NCI-H1417 treated with DMSO at 0.1 percent for 48 hours (cell line): ENCODE measurements at places on chromosomes 7 and 10.

DNA sequence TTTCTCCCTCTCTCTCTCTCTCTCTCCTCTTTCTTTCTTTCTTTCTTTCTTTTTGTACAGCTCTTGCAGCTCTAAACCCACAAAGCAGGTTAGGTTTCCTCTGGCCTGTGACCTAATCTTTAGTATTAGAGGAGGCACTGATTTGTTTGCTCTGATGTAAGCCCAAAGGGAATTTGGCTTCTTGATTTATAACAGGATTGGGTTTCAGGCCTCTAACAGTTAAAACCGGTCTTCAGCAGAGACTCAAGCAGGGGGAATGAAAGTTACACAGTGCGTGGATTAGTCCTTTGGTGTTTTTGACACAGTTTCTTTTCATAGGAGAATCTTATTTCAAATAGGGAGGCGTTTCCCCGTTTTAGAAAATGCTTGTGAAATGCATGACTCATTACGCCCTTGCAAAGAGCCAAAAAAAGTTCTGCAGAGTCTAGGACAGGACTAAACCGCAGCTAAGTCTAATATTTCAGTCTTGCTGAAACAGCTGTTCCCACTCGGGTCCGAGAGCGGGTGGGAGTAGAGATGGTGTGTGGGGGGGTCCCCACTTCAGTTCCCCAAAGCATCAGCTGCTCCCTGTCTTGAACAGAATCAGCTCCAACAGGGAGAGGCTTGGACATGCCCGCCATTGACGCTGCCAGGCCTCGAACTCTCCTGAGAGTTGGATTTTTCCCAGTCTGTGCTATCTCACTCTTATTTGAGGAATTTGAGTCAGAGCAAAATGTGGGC lies 296.5 kb upstream of the PITRM1 start:
- DNase-seq = no peak

DNA sequence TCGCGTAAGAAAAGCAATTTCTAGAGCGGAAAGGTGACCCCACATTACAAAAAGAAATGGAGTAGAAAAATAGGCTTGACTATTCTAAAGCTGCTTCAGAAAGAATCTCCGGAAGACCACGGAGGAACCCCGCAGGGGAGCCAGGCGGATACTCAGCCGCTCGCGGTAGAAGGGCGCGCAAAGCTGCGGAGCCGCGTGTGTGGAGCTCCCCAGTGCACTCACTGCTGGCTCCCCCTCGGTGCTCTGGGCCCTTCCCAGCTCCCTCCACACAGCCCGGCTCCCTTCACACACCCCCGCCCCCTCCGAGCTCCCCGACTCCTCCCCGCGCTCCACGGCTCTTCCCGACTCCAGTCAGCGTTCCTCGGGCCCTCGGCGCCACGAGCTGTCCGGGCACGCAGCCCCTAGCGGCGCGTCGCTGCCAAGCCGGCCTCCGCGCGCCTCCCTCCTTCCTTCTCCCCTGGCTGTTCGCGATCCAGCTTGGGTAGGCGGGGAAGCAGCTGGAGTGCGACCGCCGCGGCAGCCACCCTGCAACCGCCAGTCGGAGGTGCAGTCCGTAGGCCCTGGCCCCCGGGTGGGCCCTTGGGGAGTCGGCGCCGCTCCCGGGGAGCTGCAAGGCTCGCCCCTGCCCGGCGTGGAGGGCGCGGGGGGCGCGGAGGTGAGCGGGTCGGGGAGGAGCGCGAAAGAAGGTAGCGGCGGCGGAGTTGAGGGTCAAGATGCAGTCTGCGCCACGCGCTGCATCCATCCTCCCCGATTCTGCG lies at the start of gene STEAP2:
Gene STEAP2, plus strand, starts transcription at position 350 of the 758 bp plus-strand sequence. CDS start 13,343 bp downstream, outside the sequence.
- peak; percentile 67 for DNase-seq

- no peak for DNase-seq
Measured at GRCh38 chr7:111998326-111998725, 207.9 kb downstream of the DOCK4 start.

DNA sequence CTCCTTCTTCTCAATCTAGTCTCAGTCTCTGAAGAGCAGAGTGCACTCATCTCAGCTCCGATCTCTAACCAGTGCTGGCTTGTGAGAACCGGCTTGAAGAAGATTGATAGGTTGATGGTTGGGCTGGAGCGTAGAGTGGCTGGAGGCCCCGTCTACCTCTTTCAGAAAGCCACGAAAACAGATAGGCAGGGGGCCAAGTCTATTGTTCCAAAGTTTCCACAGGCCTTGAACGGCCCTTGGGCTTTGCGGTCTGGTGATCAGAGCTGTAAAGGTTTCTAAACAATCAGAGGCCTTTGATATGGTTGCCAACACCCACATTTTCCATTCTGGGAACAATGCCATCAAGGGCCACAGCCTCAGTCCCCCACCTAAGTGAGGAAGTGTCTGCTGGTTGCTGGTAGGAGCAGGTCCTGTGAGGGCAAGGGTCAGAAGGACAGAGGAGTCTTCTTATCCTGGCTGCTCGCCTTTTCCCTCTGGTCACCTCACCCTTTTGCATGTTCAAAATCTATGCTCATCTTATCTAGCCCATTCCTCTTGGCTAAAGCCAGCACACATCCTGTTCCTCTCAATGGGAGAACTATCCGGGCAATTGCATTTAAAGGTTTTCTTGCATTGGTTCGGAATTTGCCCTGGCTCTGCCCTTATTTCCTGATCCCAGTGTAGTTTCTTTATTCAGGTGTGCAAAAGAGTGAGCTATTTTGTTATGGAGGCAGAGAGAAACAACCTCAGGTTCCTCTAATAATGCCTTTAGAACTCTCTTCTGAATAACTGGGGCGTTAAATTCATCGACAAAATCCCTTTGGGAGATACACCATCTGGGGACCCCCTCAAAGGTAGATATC lies 70.3 kb upstream of the KMT2E start:
- DNase-seq = no peak

GRCh38 chr10:131703541-131703940 lies 197.3 kb upstream of the PPP2R2D start:
- DNase-seq = no peak

- no peak for DNase-seq
Measured at GRCh38 chr10:29199941-29200679, 88.8 kb upstream of the LYZL1 start.

DNA sequence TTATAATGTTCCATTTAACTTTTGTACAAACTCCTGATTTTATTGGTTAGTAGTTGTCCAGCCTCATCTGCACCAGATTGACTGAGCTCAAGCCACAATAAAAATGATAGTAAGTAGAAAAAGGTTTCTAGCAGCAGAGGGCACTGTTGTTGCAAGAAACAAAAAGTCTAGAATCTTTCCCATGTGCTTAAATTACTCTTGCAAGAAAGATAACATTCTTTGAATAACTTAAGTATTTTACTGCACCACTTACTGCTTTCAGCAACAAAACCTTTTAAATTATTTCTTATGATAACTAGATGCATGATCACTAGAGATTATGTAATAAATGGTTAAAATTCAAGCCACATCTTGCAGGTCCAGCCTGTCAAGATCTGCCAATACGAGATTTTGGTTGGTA lies 27.0 kb downstream of the LMOD2 start:
- DNase-seq = peak; percentile 13

GRCh38 chr7:155163696-155164095 lies 93.6 kb downstream of the HTR5A start:
- DNase-seq = no peak

DNA sequence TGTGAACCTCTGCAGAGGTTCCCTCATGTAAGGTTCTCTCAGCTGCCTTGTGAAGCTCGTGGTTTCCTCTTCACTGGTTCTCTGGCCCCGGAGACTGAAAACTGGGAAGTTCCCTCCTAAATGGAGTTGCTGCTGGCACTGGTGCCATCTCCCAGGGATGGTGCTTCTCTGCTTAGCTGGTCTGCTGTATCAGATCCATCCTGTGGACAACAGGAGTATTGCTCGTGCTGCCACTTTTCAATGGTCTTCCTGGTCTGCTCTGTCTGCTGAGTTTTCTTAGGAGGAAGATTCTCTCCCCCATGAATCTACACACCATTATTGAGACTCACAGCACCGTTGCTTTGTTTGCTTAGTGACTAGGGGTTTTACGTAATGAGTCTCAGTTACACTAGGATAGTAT lies 247.8 kb downstream of the OTUD1 start:
- DNase-seq = no peak

GRCh38 chr10:32337350-32337749 lies 9.6 kb downstream of the EPC1 start:
- DNase-seq = no peak

DNA sequence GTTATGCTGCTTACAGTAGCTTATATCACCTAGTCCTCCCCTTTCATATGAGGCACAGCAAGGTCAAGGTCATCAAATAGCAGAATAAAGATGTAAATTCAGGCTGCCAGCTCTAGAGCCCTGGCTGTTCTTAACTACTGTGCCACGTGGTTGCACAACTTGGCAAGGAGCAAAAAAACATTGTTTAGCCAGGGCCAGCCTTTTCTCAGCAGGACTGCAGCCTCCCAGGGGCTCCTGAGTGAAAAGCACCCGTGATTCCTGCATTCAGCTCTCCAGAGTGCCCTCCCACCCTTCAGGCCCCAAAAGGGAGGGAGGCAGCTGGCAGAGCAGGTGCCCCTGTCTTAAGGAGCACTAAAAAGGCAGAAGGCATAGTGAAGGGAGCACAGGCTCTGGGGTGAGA lies 31.8 kb upstream of the TM9SF3 start:
- DNase-seq = no peak

- no peak for DNase-seq
Measured at GRCh38 chr10:24553051-24553612, 170.6 kb downstream of the ARHGAP21 start.

- no peak for DNase-seq
Measured at GRCh38 chr10:103806395-103807187, 48.8 kb downstream of the SH3PXD2A start.

- DNase-seq = no peak
Measured at GRCh38 chr10:12617191-12618175, 268.1 kb downstream of the CAMK1D start.

- no peak for DNase-seq
Measured at GRCh38 chr7:18570890-18571478, 75.4 kb downstream of the HDAC9 start.

DNA sequence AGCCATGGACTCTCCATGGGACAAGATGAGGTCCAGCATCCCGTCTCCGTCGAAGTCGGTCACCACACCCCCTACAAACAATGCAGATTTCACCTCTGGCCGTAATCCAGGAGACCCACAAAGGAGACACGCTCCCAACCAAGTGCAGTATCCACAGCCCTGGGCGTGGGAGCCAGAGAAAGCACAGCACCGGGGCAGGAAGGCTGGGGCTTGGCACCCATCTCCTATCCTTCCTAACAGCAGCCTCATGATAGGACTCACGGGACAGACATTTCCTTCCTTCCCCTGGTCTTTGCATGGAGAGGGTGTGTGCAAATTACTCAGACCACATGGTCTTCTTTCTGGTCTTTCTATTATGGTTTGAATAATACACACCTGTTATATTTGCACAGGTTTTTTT lies 46.3 kb downstream of the GOLGA7B start:
- DNase-seq = no peak

DNA sequence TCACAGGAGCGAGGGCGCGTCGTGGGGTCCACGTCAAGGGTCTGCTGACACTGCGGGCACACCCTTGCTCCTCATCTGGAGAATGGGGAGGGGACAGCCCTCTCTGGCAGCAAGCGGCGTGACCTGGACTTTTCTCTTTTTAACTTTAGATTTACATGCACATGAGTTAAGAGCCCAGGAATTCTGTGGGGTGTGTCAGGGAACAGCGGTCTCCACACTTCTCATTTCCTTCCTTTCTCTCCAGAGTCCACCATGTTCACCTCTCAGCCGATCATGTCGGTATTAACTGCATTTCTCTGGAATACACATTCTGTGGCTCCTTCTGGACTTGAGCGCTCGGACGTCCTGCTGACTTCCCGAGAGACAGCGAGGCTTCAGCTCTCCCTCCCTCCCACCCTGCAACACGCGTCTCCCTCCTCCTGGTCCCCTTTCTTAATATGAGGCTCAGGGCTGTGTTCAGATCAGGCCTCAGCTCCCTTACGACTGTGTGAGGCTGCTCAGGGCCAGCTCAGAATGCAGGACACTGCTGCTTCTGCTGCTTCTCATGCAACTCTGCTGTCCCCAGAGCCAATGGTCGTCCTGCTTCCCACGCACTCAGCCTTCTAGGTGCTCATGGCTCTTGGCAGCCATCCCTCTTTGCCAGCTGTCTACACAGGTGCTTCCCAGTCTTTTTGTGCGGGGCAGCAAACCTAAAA lies 261.3 kb downstream of the ELFN1 start:
- no peak for DNase-seq

DNA sequence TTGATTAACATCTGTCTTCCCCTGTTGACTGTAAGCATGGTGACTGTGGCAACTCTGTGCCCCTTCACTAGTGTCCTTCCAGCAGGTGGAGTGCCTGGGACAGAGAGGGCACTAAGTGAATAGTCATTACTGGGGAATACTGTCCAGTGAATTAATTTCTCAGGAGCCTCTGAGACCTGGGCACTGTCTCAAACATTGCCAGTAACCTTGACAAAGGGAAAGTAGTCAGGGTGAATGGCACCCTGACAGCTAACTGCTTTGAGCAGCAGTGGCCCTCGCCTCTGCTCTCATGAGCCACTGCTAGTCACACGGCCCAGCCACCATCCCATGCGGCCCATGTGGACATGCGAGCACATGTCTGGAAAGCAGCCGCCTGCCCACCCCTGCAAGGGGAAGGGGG lies 13.1 kb upstream of the GRB10 start:
- no peak for DNase-seq

GRCh38 chr7:27099453-27100370 lies 2.8 kb downstream of the HOXA2 start:
- no peak for DNase-seq

- DNase-seq = no peak
Measured at GRCh38 chr7:1598286-1598685, 28.5 kb upstream of the PSMG3 start.

- no peak for DNase-seq
Measured at GRCh38 chr7:130371046-130371445, 9.2 kb upstream of the CPA1 start.

DNA sequence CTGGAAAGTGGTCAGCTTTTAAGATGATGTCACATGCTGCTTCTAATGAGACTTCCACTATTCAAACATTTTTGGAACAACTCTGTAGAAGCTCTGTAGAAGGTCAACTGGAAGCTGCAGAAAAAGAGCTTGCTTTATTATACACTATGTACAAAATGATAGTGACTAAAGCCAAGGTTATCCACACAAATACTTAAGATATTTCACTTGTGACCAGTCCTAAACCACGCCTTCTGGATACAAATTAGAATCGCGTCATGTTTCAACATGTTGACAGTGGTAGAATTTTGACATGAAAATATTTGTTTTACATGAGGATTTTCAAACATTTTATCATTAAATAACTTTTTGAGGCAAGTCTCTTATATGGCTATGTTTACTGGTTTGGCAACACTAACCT lies 499.6 kb upstream of the PHF14 start:
- no peak for DNase-seq
